Neural progenitor cell (in vitro differentiated cells): ENCODE measurements at places on chromosomes 4 and X. TPM values are rescaled to one million over a fixed set of nuclear protein-coding genes. Genes with fewer than 3 reads are reported as not detected.

DNA sequence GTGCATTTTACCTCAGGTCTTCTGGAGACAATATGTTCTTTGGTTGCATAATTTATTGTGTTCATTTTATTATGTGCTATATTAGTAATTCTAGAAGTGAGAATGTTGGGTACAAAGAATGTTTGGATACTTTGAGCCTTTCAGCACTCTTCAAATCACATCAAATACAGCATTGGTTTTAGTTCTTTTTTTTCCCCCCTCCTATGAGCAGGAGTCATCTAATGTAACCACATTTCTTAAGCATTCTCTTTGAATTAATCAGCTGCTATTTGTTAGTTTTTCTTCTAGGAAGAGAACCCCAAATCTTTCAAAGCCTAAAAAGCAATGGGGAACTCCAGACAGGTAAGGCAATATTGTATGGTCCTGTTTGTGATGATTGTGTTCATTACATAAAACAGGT lies 46.7 kb downstream of the ARL9 start:
- DNase-seq, result no peak

DNA sequence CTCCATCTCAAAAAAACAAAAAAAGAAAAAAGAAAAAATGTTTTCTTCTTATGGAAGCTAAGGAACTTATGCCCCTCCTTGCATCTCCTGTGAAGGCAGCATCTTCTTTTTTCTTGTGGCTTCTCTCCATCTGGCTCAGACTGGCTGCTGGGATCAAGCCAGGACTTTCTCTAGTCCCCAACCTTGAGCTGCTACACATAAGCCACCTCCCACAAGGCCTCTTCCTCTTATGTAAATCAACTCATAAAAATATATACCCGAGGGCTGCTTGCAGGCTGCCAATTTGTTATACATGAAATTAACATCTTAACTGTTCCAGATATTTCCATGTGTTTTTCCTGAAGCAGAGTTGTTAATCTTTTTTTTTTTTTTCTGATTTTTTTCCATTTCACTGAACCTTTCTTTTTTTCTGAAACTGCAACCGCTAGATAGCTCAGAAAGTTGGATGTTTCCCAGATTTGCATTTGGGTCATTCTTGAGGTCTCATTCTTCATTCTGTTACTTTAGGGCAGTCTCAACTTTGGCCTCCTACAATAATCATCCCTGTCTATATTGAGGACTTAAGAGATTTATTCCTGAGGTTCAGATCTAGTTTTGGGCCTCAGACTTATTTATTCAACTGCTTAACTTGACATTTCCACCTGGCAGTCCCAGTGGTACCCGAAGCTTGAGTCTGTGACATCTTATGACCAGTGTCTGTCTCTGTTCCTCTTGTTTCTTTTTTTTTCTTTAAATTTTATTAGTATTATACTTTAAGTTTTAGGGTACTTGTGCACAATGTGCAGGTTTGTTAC lies 10.3 kb downstream of the SNX25 start:
- no peak for DNase-seq

DNA sequence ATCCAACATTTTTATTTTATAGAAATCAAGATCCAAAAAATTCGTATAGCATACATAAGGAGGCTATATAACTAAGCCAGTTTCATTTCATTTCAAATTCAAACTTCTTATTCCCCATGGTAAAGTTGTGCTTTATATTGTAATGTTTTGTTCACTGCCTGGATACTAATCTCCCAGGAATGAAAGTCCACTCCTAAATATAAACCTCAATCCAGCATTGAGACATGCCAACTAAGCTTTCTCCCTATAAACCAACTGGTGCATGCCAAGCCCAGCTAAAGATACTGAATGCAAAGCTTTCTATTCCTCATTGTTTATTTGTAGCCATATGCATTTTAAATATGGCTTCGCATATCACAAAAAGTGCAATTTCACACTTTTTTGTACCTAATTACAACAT lies 63.8 kb upstream of the INPP4B start:
- no peak for DNase-seq

- peak; percentile 76 for DNase-seq
Observed at GRCh38 chr4:70505151-70505748, 13.1 kb upstream of the AMTN start.

DNA sequence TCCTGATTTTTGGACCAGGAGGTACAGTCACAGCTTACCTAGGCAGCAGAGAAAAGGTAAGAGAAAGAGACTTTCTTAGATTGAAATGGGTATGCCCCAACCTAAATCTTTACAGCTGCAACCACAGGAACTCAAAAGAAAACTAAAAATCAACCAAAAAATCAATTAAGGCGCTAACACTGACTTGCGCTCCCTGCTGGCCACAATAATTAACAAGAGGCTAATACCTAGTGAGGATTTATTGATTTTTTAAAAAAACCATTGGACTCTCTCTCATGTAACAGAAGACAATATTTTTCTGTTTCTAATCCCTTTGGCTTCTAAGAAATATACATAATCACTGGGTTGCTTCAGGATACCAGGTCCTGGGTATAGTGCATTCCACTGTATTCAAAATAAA lies 153.9 kb upstream of the TENM3 start:
- peak; percentile 25 for DNase-seq

DNA sequence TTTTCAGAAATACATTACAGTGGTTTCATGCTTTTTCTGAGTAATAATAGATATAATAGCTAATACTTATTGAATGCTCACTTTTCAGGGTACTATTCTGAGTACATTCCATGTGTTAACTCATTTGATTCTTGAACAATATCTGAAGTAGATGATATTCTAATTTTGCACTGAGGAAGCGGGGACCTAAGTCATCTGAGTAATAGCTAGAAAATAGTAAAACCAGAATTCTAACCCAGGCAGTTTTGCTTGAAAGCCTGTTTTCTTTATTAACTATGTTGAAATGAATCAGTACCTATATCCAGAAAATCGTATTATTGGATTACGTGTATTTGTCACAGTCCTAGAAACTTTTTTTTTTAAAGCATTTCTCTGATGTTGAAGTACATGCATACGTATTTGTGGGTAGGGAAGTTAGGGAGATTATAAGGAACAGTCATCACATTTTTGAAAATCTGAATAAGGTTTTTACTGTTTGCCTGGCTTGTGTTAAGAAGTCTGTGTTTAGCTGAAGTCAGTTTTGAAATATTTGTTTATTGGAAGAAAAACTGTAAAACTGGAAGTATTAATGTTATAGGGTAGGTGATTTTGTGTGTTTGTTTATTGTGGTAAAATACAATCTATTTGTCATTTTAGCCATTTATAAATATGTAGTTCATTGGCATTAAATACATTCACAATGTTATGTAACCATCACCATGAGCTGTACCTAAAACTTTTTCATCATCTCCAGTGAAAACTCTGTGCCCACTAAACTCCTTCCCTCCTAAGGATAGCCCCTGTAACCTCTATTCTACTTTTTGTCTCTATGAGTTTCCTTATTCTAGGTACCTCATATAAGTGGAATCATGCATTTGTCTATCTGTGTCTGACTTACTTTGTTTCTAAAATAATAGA lies 55.3 kb downstream of the FIP1L1 start:
- no peak for DNase-seq

GRCh38 chr4:83217721-83218522 lies 66.7 kb downstream of the COQ2 start:
- DNase-seq, result no peak

- DNase-seq, result no peak
Observed at GRCh38 chrX:29225670-29226069, 638.4 kb downstream of the IL1RAPL1 start.

DNA sequence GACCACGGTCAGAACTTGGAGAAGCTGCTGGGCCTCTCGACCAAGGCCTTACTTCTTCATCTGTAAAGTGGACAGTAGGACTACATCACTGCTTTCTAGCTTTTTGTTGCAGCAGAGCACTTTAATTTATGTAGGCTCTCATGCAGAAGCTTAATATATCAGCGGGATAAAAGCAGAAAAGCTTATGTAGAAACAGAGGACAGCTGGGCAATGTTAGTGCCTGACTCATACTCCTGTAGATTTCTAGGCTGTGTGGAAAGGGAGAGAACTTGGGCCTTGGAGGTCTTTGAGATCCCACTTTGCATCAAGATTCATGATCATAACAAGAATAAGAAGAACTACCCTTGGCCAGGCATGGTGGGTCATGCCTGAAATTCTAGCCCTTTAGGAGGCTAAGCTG lies 91.2 kb downstream of the ARHGAP10 start:
- no peak for DNase-seq

- DNase-seq, result no peak
Observed at GRCh38 chr4:100799761-100800539, 282.1 kb upstream of the EMCN start.

DNA sequence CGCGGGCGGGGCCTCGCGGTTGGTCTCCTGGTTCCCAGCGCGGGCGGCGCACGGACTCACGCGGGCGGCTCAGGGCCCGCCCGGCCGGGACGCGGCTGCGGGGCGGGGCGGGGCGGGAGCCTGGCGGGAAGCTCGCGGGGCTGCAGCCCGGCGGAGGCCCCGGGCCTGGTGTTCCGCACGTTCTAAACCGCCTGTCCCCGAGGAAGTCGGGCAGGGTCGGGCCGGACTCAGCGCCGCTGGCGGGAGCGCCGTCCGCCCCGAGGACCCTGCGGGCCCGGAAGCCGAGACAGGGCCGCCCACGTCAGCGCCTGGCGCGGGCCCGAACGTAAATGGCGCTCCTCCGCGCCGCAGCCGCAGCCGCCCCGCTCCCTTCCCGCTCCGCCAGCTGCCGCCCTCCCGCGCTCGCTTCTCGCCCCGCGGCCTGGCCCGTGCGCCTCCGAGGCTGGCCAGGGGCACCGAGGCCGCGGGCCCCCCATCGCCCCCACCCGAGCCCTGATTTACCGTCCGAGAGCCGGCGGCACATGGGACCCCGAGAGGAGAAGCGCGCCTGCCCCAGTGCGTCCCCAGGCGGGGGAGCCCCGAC lies 309 bp upstream of the CTBP1 start:
- DNase-seq, result peak; percentile 97

- DNase-seq, result peak; percentile 4
Observed at GRCh38 chr4:141339391-141339790, 118.7 kb downstream of the ZNF330 start.

DNA sequence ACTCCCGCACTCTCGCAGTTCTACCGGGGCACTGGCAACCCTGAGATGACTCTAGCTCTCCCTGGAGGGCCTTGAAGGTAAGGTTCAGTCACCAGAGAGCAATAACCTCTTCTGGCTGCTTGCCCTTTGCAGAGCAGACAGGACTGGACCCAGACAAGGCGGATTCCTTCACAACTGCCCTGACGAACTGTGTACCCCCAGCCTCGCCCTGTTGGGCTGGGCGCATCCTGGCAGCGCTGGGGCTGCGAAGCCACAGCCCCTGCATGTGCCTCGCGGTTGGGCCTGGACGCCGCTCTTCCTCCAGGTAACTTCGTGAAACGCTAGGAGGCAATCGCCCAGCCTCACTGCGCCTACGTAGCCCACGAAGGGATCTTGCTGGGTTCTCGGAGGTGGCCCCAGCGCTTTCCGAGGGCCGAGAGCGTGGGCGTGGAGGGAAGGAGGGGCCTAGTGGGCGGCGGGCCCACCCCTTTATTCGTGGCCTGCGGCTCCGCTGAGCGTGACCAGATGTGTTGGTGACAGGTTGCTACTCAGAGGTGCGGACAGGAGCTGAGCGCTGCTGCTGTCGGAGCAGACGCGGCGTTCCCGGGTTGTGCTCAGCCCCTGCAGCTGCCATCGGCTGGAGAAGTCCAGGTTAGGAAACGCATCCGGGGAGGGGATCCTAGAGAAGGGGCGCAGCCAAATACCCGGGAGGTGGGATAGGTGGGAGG lies 1.9 kb upstream of the MAMLD1 start:
- DNase-seq, result peak; percentile 49

The DIPK2B gene
- total RNA-seq, result not detected in 2 replicates

The SPANXB1 gene
- total RNA-seq, result not detected in 2 replicates

The HTRA3 gene
- 1.6 and 2.3 TPM in 2 replicates for total RNA-seq

The FAM120C gene
- 4.6 and 5.1 TPM in 2 replicates for total RNA-seq
